Bone marrow (tissue), 2 donors: ENCODE measurements at places on chromosomes 11 and 22.

GRCh38 chr22:27461470-27461869 lies 340.1 kb downstream of the MN1 start:
- no peak for DNase-seq

- no peak for DNase-seq
Observed at GRCh38 chr11:68287419-68287818, 15.6 kb upstream of the C11orf24 start.

DNA sequence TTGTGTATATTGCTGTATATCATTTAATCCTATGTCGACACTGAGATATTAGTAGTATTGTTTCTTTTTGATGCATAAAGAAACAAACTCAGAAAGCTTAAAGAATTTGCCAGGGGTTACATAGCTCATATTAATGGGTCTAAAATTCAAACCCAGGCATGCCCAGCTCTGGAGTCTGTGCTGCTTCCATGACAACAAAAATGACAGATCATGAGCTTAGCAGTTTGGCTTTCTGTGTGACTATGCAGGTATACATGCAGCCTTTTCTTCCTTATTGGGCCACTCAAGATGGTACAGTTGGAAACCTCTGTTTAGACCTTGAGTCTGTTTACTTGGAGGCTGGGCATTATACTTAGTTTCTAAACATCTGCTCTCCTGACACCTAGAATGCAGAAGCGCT lies 220.5 kb upstream of the TENM4 start:
- DNase-seq = no peak

DNA sequence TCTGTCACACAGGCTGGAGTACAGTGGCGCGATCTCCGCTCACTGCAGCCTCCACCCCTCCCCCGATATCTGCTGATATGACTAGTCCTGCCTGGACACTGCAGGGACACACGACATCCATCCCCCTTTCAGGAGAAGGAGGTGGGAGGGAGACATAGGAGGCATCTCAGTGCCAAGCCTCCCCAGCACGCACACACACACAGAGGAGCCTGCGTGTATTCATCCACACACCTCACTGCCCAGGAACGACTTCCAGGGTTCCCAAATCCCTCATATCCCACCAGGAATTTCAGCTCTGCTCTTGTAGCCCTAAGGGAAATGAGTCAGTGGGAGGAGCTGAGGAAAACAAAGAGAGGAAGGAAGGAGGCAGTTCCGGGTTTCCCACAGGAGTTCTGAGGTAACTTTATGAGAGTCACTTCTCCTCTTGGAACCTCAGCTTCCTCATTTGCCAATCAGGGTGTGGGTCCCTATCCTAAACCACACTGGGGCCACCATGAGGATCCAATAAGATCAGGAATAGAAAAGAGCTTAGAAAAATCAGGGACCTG lies 37.2 kb upstream of the ACER3 start:
- no peak for DNase-seq

DNA sequence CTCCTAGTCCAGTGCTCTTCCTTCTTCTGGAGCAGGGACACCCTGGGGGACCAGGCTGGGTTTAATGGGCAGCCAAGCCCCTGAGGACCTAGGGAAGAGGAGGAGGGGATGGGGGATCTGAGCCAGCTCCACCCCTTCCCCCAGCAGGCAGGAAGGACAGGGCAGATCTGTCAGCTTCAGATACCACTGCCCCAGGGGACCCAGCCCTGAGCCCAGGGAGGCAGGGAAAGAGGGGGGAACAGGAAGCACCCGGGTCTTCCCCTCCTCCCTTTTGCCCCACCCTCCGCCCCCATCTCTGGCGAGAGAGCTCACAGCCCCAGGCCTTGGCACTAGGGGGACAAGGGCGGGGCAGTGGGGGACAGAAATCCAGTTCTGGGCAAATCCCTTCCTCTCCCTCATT lies 11.7 kb upstream of the SOX10 start:
- DNase-seq = no peak

GRCh38 chr11:68840661-68841653 lies 759 bp downstream of the CPT1A start:
- DNase-seq = no peak

- no peak for DNase-seq
Observed at GRCh38 chr22:33519974-33520903, 400.0 kb downstream of the LARGE1 start.

DNA sequence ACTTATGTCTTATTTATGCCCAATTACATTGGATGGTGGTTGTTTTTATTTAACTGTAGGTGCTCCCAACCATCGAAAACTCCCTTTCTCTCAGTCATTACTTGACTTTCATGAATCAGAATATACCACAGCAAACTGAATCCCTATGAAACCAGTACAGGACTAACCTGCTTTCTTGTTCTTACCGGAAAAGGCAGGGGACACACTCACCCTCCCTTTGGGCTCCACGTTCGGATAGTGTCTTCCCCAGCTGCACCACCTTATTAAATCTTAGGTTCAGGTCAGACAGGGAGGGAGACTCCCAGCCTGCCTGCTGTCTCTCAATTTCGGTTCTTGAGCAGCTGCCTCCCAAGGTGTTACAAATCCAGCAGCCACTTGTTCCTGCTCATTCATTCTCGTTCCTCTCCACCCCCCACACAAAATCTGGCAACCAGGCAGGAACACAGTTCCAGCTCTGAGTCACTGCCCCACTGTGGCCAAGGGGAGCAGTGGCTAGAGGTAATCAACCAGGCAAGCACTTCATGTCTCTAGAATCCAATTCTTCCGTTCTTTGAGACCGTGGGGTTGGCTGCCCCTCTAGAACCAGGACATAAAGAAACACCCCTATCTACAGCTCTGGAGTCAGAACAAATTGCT lies 133.0 kb downstream of the PLEKHA7 start:
- no peak for DNase-seq

DNA sequence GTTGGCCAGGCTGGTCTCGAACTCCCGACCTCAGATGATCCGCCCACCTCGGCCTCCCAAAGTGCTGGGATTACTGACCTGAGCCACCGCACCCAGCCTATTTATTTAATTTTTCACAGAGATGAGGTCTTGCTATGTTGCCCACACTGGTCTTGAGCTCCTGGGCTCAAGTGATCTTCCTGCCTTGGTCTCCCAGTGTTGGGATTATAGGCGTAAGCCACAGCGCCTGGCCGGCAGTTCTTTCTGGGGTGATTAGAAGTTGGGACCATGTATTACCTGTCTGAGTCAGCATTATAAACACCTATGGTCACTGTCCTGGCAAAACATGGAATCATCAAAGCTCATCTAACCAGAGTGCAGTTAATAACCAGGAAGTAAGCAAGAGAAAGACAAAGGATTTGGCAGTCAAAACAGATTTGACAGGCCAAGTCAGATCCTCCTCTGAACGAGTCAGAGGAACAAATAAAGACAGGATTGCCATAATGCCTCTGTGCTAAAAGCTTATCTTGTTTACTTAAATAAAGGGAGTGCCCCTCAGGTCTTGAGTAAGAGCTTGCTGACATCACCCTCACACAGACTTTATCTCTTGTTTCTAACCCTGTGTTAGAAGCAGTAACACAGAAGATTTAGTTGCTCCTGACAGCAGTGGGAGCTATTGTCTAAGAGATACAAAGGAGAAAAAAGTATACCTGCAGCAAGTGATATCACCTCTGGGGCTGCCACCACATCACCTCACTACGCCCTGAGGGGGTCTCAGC lies 3.7 kb downstream of the SERPIND1 start:
- DNase-seq = no peak

- no peak for DNase-seq
Observed at GRCh38 chr11:95415837-95416304, 184.9 kb upstream of the SESN3 start.

DNA sequence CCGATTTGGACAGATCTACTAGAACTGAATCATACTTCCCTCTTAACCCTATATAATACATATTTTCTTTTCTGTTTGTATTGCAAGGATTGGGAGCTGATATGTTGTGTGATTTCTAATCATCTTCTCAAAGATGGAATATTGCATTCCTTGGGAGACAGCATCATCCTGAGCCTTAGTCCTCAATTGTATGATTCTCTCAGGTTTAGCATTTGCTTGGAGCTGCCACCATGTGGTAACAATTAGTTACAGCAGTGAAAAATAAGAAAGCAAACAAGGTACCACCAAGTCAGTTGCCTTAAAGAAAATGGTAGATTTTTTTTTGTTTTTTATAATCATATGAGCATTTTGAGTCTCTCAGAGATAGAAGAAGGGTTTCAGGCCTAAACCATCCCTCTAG lies 11.9 kb downstream of the SNX19 start:
- no peak for DNase-seq

- DNase-seq = no peak
Observed at GRCh38 chr11:113497066-113497910, 22.1 kb upstream of the DRD2 start.

DNA sequence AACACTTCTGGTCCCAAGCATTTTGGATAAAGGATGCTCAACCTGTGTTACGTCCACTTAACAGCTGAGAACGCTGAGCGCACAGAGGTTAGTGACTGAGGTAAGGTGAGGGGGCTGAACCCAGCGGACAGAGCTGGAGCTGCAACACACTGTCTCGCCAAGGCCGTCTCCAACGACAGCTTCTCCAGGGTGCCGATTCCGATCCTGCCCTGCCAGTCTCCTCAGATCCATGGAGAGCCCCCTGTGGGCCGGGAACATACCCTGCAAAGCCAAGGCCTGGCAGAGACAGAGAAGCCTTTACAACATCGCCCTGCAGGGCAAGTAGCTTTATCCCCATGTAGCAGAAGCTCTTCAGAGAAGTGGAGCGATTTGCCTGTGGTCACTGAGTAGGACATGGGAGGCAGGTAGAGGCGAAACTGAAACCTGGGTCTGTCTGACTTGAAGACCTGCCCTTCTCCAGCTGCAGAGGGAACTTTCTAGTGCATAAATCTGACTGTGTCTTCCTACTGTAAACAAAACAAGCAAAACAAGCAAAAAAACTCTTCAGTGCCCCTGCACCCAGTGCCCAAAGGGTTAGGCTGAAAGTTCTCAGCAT lies 72.8 kb downstream of the SCUBE1 start:
- no peak for DNase-seq
